ENCODE measurements at places on chromosomes 16 and 17. TPM values are rescaled to one million over a fixed set of nuclear protein-coding genes. Genes with fewer than 3 reads are reported as not detected.

DNA sequence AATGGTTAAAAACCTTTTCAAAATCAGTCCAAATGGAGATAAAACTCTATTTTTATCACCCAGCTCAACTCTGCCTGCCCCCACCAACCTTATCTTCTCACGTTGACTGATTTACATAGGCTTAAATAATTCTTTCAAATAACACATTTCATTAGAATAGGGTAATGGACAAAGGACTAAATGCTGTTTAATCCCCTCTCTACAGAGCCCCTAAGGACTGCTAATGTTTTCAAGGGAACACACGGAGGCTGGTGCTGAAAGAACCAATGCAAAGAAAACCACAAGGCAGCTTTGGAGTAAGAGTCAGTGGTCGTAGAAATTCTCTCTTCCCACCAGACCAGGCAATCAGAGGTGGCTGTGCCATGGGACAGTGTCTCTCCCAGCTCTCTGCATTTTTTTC lies 445.7 kb upstream of the MAF start:
- ATAC-seq, result no peak

Gene SCGB1C2
- total RNA-seq, result not detected

Gene FNDC8
- total RNA-seq, result not detected

GRCh38 chr16:28218109-28218508 lies 6.3 kb upstream of the XPO6 start:
- ATAC-seq, result peak; percentile 82

- no peak for ATAC-seq
Observed at GRCh38 chr17:7312432-7313087, 2.6 kb downstream of the GPS2 start.

DNA sequence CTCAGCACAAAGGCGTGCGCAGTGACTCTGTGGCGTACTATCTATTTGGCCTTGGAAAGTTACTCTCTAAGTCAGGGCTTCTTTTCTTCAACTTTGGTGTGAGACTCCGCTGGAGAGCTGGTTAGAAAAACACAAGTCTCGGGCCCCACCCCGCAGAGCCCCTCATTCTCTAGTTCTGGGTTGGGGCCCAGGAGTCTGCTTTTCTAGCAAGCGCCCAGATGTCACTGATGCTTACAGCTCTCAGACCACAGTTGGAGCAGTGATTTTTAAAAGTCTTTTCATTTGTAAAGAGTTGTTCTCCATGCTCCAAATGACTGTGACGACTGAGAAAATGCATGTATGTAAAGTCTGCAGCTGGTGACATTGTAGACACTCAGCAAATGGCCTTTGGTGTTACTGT lies 582.3 kb downstream of the WWOX start:
- no peak for ATAC-seq

DNA sequence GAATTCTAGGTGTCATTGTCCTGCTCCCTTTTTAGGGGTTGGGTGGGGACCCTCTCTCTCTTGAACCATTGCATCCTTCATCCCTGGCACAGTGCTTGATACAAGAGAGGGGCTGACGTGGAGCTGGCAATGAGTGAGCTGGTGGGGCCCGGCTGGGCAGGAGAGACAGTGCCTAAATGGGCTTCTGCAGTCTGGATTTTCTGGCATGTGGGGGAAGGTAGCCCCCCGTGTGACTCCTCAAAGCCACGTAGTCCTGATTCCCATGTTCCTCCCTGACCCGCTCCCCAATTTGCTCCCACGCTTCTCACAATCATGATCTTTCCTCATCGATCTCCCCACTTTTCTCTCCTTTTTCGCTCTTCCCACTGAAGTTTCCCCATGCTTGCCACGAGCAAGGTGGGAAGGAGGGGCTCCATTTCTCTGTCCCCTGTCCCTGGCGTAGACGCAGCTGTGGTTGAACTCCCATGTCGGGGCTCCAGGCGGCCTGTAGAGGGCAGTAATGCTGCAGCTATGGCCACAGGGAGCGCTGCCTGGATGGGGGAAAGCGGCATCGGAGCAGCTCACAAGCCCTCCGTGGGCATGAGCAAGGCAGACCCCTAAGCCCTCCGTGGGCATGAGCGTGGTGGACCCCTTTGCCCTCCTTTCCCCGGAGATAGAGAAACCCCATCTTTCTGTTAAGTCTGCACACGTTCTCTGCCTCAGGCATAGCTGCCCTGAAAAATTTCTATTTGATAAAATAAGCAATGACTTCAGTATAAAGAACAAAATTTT lies 47.5 kb downstream of the HAPSTR1 start:
- ATAC-seq, result peak; percentile 71

- ATAC-seq, result no peak
Observed at GRCh38 chr17:71636644-71637043, 484.2 kb upstream of the SOX9 start.

DNA sequence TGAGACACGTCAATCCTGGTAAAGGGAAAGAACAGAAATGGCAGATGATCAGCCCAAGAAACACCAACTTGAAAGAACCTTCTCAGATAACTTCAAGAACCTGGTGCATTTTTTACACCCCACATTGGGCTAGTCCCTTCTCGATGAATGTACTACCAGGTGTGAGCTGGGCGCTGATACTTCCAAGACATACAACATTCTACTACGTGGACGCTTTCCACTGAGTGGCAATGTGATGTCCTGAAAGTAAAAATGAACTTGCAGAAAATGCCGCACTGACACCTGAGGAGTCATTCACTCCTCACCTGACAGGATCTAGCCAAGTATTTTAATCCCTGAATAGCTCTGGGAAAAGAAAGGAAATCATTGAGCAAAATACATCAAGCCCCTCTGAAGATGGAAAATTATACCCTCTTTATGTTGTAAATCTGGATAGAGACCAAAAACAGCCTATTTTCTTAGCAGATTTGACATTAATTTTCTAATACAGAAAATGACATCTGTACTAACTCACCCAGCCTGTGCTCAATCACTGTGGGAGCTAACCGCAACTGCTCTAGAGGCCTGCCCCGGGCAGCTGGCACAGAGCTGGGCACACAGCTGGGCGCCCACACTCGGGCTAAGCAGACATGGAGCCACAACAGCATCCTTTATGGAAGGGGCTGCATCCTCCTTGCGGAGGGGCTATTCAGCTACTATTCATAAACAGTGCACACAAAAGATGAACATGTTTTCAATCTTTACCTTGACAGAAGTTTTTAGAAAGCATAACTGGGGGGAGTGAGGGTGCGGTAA lies 16.2 kb downstream of the SNN start:
- no peak for ATAC-seq

Gene MPV17L
- total RNA-seq, result 5.6 TPM

Gene OR3A2
- not detected for total RNA-seq

DNA sequence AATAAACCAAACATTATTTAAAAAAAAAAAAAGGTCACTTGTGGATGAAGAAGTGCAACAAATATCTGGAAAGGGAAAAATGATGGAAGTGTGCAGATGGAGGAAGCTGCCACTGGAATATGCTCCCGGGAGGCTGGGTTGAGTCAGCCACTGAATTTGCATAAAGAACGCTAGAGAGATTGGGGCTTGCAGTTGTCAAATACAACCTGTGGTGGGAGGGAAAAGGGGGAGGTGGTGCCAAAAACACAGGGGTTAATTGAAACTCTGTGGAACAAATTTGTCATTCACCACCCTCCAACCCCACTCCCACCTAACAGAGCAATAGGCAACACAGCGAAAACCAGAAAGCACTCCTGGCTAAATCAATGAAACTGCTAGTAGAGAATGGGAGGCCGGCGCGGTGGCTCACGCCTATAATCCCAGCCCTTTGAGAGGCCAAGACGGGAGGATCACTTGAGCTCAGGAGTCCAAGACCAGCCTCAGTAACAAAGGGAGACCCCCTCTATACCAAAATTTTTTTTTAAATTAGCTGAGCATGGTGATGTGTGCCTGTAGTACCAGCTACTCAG lies 37.6 kb upstream of the RPL38 start:
- ATAC-seq, result no peak

DNA sequence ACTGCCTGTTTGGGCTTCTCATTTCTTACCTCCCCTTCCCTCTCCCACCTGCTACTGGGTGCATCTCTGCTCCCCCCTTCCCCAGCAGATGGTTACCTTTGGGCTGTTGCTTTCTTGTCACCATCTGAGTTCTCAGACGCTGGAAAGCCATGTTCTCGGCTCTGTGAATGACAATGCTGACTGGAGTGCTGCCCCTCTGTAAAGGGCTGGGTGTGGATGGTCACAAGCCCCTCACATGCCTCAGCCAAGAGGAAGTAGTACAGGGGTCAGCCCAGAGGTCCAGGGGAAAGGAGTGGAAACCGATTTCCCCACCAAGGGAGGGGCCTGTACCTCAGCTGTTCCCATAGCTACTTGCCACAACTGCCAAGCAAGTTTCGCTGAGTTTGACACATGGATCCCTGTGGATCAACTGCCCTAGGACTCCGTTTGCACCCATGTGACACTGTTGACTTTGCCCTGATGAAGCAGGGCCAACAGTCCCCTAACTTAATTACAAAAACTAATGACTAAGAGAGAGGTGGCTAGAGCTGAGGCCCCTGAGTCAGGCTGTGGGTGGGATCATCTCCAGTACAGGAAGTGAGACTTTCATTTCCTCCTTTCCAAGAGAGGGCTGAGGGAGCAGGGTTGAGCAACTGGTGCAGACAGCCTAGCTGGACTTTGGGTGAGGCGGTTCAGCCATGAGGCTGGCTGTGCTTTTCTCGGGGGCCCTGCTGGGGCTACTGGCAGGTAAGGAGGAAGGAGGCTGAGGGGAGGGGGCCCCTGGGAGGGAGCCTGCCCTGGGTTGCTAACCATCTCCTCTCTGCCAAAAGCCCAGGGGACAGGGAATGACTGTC lies at the start of gene CD68:
CD68 (plus strand) TSS at position 638 of the 833 bp plus-strand sequence; CDS start at position 678, 40 bp downstream.
- peak; percentile 76 for ATAC-seq

Gene KLHL36
- total RNA-seq, result 26.3 TPM

- no peak for ATAC-seq
Observed at GRCh38 chr16:86317813-86318650, 192.3 kb upstream of the FOXF1 start.

DNA sequence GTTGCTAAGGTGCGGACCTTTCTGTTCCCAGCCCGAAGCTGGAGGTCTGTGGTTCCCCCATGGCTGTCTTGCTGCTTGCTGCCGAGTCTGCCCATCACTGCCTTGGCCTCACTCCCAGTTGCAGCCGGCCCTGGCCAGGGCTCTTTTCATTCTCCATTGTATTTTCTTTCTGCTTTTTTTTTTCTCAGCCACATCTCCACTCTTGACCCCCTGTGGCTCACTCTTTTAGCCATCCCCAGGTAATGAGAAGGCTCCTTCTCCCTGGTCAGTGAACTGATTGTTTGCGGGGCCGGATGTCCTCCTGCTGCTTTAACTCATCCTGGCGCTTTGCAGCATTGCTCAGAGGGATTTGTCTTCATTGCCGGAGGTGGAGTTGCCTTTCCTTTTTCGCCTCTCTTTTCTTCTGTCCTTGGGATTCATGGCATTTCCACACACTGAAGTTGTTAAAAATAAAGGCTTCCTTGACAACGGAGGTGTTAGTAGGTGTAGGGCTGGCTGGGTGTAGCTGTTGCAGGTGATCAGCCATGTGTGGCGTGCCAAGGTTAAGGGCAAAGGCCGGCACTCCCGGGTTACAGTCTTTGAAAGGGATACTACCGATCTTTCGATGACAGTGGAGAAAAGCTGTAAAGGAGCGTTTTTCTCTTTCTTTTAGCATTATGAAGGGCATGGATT lies 34.1 kb downstream of the MAP2K6 start:
- ATAC-seq, result no peak

Gene VAT1
- total RNA-seq, result 83.5 TPM

Gene TBC1D3I
- total RNA-seq, result 0.68 TPM

Gene CCL14
- total RNA-seq, result 10.4 TPM

- peak; percentile 42 for ATAC-seq
Observed at GRCh38 chr17:27569257-27569722, 61.7 kb upstream of the LGALS9 start.

Gene MRC2
- 34.0 TPM for total RNA-seq

Gene CA5A
- total RNA-seq, result not detected

DNA sequence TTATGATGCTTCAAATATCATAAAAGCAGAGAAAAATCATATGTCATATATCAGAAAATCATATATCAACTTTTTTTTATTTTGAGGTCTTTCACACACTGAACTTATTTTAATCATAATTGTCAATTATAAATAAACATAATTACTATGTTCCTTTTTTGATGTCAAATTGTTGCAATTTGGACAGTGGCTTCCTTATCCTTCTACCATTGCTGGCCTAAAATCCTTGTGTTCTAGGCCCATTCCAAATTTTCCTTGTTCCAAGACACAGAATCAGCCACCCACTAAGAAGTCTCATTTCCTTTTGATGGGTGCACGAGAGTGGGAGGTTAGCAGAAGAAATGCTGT lies 28.9 kb downstream of the G6PC1 start:
- ATAC-seq, result no peak

DNA sequence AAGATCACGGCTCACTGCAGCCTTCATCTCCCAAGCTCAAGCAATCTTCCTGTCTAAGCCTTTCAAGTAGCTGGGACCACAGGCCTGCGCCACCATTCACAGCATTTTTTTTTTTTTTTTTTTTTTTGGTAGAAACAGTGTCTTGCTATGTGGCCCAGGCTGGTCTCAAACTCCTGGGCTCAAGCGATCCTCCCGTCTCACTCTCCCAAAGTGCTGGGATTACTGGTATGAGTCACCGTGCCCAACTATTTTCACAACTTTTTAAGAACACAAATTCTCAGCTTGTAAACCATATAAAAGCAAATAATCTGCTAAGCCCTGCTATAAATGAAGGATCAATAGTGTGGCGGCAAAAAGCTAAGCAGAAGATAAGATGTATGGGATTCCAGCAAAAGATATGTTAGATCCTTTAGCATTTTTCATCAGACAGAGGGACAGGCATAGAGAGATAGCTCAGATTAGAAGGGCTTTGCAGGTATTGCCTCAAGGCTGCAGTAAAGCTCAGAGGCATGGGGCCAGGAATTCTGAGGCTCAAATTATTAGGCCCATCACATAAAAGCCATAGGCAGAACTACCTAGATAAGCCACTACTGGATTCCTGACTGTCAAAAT lies 55.1 kb downstream of the EMP2 start:
- no peak for ATAC-seq

Gene CDH5
- total RNA-seq, result 5.3 TPM

Gene TBC1D3K
- total RNA-seq, result not detected

Gene TNK1
- 6.1 TPM for total RNA-seq

DNA sequence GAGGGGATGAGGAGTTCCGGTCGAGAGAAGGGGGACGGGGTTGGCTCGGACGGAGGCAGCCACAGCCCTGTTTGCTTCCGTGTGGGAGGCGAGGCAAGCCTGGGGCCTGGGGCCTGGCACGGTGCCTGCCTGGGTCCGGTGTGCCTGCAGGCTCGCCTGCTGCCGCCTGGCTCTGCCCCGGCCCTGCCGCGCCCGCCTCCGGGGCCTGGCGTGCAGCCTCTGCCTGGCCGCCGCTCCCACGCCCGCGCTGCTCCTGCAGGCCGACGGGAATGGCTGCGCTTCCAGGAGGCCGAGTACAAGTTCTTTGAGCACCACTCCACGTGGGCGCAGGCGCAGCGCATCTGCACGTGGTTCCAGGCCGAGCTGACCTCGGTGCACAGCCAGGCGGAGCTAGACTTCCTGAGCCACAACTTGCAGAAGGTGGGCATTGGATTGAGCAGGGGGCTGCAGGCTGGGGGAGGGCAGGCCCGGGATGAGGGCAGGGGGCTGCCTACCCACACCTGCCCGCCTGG lies 53.1 kb downstream of the MRC2 start:
- peak; percentile 73 for ATAC-seq
